ENCODE measurements at places on chromosomes 7 and 10.

DNA sequence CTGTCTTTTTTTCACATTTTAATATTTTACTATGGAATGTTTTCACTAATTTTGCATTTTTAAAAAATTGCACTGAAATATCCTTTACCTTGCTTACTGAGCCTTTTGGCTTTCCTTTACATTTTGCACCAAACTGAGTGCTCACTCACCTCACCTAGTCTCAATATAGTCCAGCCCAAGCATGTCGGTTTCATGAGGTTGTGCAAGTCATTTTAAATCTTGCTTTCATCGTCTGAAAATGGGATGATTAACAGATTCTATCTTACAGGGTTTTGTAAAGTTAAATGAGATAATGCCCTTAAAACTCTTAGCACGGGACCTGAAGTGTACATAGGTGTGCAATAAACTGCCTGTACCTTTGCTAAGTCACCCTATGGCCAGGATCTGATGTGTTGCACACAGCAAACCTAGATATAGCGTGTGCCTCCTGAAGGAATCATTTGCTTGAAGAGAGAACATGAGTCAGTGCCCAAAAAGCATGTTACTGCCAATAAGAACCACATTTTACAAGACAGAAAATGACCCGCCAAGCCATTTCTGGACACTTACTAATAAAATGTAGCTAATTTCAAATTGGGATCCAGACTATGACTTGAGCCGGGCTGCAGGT is 199.8 kb downstream of the JCAD start:
- no peak for DNase-seq

DNA sequence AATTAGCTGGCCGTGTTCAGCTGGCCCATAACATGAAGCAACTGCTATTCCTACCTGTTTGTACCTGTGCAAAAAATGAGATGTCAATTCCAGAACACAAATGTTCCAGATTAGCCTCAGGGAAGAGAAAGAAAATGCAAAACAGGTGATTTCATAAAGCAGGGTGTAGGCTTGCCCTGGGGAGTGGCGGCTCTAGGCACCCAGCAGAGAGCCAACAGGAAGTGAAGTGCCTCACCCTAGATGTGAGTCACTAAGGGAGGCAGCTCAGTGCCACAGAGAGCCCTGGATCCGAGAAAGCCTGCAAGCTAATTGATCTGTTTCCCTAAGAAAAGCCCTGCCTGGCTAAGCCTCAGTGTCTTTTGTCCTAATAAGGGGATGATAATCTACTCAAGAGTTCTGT is 240.0 kb downstream of the ARHGAP21 start:
- DNase-seq, result no peak

GRCh38 chr10:122954731-122955050 is 664 bp upstream of the C10orf88 start:
- DNase-seq, result no peak

GRCh38 chr7:67870396-67870795 is 873.8 kb downstream of the TYW1 start:
- DNase-seq, result no peak

DNA sequence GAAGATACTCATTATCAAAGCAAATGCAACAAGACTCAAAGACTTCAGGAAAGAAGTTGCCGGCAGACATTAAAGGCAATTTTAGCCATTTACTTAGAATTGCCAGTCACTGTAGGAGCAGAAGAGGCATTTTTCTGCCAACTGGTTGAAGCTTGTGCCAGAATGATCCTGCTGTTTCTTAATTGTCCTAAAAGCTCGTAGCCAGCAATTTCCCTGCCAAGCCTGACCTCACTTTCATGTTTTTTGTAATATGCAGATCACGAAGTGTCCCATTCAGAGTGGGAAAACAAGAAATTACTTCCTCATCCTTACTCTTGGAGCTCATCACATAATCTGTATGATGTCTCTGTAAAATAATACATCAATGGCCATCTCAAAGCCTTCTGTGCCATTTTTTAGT is 130.9 kb upstream of the ANKRD1 start:
- peak; percentile 23 for DNase-seq

DNA sequence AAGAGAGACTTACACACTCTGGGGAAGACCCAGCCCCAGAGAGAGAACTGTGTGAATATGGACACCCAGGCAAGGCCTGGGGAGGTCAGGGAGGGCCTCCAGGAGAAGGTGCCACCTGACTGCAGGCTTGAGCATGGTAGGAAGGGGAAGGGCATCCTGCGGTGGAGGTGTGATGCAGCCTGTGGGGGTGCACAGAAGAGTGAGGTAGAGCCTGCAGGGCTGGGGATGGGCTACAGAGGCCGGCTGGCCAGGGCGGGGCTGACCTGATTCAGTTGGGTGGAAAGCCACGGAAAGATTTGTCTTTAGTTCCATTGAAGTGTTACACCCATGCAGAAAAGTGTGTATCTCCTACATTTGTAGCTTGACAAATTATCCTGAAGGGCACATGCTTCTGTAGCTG is 47.6 kb downstream of the ZMIZ1 start:
- no peak for DNase-seq

DNA sequence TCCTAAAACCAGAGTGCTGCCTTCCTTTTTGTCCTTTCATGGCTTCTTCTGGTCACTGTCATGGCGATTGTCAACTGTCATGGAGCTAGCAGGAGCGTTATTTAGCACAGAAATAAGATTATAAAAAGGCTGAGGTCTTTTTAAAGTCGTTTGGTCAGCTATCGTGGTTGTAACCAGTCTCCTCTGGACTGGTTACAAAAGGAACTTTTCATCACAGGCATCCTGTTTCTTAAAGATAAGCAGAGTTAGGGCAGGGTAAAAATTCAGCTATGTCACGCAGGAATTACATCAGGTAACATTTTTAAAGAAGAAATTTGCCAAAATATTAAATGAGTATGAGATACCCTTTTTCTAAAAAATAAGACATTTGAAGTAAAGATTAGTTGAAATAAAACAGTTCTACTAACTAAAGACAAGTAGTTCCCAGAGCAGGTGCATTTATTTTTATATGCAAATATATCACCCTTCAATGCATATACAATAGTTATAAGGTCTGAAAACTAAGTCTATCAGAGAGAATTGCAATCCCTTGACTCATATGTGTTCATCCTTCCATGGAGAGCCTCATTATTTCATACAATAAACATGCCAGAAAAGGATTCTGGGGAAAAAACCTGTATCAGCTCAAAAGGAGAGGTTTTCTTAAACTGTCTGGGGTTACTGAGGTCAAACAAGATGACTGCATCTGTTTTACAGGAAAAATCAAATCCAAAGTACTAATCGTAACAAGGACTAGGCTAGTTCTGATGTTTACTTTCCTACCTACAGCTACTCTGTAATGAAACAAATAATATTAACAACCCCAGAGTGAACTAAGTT is 20.9 kb downstream of the FAM24A start:
- DNase-seq, result no peak

DNA sequence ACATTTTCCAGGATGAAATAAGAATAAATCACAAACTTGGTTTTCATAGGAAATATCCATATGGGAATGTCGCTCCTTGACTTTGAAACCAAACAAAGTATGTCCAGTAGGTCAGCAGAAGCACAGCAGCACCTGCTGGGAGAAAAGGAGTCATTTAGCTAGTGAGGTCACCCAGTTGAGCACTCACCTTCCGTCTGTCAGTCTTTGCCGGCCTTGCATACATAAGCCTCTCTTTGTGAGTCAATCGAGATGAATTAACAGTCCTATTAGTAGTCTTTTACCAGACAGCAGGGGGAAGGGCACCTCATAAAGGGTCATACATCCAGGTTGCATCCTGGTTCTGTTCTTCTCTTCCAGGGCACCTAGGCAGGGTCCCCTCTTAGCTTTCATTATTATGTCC is 232.5 kb upstream of the FZD1 start:
- no peak for DNase-seq

DNA sequence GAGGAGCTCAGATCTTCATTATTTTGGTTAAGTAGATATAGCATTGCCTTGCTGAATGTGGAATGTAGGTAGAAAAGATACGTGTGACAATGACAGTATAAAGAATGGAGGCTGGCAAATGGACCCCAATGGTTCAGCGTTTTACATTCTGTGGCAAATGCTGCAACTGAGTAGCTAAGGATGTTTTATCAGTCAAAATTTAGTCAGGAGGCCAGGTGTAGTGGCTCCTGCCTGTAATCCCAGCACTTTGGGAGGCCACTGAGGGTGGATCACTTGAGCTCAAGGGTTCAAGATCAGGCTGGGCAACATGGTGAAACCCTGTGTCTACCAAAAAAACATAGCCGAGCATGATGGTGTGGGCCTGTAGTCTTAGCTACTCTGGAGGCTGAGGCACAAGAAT is 120.5 kb upstream of the GHITM start:
- no peak for DNase-seq

DNA sequence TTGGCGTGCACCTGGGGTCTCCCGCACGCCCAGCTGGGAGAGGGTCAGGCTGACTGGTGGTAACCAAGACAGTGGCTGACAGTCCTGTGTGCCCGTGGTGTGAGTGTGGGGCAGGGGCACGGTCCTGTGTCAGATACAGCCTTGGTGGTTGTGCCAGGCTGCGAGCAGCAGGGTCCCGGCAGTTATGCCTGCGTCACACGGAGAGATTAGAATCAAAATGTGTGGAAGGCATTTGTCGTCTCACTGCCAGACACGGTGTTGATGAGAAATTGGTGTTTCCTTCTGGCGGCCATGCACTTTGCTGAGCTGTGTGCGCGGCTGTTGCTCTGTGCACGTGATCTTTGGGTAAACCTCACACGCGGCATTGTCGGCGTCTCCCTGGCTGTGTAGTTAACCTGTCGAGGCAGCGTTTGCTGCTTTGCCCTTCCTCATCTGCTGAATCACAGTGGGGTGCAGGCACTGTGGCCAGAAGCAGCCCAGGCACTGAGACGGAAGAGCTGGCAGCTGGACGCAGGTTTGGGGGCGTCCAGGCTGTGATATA is 87.7 kb downstream of the NKX6-2 start:
- no peak for DNase-seq

DNA sequence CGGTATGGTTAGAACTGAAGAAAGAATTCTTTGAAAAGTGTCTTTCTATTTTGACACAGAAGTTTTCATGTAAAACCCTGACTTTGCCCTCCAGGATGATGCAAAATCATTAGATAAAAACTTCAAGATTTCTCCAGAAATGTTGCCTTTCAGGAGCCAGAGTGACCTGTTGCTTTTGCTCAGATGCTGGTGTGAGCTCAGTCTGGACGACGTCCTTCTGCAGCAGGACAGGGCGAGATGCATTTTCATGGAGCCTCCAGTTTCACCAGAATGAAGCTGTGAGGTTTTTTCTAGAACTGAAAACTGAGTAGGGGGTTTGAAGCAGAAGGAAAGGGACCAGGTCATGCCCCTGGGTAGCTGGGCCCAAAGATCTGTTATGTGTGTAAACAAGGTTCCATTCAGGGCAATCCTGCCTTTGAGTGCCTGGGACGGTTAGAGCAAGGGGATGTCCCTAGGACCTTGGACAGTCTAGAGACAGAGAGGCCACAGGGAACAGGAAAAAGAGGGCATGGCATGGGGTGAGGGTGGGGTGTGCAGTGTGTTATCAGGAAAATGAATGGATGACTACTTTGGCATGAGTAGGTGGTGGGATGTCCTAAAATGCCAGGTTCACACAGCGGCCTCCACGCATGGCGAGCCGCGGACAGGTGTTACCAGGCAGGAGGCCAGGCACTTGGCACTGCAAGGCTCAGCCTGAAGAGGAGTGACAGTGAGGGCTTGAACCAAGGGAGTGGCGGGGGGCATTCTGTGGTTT is 356.3 kb downstream of the CXCL12 start:
- DNase-seq, result no peak

DNA sequence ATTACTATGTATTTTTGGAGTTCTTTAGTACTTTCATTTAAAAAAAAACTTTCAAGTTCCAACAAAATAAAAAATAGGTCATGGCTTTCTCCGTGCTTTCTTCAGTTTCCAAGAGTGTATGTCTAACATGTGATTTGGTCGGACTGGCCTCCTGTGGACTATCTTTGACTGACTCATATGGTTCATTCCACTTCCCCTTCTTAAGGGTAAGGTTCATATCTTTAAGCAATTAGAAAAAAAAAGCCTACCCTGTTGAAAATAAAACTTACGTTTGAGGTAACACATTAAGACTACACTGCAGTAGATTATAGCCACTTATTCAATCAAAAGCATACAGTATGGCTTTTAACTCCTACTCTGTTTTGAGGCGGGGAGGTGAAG is 112.8 kb upstream of the AHR start:
- no peak for DNase-seq

- DNase-seq, result no peak
Observed at GRCh38 chr7:98291717-98292116, 10.2 kb downstream of the BRI3 start.

GRCh38 chr10:124655191-124656112 is 88.7 kb downstream of the FAM53B start:
- DNase-seq, result no peak

DNA sequence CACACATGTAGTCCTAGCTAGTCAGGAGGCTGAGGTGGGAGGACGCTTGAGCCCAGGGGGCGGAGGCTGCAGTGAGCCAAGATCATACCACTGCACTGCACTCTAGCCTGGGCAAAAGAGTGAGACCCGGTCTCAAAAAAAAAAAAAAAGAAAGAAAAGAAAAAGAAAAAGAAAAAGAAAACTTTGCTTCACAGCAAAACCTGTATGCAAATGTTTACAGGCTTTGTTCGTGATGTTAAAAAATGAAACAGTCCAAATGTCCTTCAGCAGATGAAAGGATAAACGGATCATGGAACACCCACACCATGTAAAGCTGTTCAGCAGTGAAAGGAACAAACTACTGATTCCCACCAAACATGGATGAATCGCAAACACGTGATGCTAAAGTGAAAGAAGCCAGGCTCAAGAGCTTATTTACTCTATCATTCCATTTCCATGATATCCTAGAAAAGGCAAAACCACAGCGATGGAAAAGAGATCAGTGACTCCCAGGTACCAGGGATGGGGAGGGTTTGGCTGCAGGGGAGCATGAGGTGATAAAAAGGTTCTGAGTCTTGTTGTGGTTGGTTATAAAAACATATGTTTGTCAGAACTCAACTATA is 15.1 kb downstream of the LRRC20 start:
- no peak for DNase-seq

All from NCI-H2081 (cell line).